SK-N-DZ (cell line): ENCODE measurements at places on chromosomes 5 and 9.

- DNase-seq: no peak
Measured at GRCh38 chr9:95584176-95584575, 67.4 kb upstream of the PTCH1 start.

DNA sequence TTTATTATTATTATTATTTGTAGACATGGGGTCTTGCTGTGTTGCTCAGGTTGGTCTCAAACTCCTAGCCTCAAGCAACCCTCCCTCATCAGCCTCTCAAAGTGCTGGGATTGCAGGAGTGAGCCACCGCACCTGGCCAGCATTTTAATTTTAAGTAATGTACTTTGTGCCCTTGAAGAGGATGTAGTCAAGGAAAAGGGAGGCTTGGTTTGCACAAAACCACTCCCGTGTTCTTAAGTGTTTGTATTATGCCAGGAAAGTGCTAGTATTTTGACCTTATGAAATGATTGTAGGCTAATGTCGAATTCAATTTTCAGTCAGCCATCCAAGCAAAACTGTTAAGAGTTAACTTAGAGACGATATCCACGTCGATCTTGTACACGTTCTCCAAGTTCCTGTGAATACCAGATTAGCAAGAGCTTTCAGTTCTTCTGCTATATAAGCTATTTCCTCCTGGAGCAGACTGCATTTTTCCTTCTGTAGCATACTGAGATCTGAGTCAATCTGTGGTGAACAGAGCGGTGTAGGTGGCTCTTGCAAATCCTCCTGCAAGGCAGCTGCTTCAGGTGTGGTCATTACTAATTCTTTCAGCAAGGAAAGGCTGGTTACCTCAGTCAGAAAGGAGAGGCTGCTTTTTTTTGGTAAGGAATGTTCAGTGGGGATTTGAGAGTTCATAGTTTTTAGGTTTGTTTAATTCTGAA, 23.7 kb downstream of the CCDC171 start:
- no peak for DNase-seq

DNA sequence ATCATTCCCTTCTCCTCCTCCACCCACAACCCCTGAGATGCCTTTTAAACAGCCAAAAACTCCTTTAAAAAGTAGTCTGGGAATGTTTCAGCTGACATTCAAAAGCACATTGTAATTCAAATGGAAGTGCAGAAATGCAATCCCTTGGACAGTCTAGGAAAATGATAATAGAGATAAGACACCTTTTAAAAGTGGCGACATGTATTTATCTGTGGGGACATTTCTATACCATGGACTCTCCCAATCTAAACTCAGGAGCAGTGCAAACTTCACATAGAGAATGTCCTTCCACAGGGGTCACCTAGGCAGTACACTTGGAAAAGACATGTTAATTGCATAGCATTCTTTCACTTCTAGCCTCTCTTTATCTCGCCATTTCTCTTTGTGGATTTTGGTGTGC, 33.0 kb downstream of the TRIM32 start:
- DNase-seq: no peak

DNA sequence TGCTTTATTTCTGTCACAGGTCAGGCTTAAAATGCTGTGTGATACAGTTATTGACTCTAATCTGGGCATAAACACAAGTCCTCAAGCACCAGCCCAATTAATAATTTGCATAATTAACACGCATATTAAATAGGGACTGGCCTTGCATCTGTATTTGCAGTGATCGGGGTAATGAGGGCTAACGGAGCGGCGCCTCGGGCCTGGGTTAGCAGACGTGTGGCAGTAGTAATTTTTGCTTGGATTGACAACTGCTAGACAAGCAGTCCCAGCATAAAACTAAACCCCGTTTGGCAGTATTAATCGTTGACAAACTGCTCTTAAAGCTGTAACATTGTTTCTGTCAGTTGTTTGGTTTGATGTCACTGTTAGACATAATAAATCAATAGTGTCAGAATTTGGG, 109.2 kb downstream of the PBX3 start:
- DNase-seq: no peak

DNA sequence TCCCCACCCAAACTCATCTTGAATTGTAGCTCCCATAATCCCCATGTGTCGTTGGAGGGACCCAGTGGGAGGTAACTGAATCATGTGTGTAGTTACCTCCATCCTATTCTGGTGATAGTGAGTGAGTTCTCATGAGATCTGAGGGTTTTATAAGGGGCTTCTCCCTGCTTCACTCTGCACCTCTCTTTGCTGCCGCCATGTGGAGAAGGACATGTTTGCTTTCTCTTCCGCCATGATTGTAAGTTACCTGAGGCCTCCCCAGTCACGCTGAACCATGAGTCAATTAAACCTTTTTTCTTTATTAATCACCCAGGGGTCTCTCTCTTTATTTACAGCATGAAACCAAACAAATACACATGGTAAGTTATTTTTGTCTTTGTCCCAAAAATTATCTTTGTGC, 726.1 kb downstream of the CDH18 start:
- DNase-seq: no peak

DNA sequence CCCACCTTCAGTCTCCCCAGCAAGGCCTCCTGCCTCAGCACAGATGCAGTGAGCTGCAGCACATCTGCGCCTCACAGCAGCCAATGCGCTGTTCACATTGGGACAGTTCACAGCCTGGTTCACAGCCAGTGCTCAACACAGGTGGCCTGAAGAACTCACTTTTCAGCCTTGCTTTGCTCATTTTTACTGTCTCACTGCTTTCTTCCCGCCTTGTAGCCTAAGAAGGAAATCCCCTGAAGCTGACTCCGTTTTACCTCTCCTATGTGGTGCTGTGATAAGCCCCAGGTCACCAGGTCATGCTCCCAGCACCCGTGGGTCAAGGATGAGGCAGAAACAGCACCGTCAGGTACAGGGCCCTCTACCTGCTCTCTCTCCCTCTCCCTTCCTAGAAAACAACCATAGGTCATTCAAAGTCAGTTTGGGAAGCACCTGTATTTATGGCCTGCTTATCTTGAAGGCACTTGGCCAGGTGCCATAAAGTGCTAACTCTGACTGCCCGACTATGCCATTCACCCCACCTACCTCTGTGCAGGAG, 1.1 kb downstream of the GCNT4 start:
- DNase-seq: no peak

GRCh38 chr5:122490718-122491117, 178.7 kb downstream of the SNCAIP start:
- no peak for DNase-seq

GRCh38 chr5:92548346-92548745, 1032.7 kb downstream of the NR2F1-AS1 start:
- no peak for DNase-seq

DNA sequence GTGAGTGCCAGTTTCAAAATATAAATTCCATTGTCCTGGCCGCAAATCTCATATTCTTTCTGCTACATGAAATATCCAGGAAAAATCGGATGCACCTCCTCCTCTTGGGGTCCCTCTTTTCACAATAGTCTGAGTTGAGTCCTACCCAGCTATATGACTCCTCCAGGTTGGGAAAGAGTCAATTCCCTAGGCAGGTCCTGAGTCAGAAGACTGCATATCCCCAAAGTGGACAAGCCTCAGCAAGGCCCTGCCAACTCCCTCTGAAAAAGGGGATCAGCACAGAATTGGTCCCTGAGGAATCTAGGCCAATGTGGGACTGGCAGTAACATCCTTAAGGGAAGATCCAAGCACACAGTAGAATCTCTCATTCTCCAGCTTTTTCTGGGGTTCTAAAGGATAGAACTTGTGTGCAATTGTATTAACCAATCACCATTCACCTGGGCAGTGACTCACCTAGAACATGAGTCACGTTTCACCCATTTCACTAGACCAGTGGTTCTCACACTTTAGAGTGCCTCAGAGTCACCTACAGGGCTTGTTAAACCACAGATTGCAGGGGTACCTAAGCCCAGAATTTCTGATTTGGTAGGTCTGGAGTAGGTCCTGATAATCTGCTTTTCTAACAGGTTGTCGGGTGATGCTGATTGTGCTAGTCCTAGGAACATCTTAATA, 44.7 kb upstream of the TMEM215 start:
- no peak for DNase-seq

DNA sequence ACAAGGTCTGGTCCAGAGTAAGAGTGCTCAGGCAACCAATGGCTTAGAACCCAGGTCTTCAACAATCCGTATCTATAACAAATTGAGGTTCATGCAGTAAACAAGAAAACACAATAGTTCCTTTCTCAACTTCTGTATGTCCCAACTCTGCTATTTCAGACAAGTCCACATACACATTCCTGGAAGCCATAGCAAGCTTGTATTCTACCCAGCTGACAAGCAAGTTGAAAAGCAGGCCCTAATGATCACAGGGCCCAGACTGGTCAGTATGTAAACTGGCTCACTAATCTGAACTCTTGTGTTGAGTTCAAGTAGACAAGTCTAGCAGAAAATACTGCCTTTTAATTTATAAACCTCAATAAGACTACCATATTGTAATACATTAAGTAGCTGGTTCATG, 26.9 kb downstream of the FNIP1 start:
- DNase-seq: no peak

GRCh38 chr9:19441730-19442129, 32.9 kb downstream of the ACER2 start:
- no peak for DNase-seq

DNA sequence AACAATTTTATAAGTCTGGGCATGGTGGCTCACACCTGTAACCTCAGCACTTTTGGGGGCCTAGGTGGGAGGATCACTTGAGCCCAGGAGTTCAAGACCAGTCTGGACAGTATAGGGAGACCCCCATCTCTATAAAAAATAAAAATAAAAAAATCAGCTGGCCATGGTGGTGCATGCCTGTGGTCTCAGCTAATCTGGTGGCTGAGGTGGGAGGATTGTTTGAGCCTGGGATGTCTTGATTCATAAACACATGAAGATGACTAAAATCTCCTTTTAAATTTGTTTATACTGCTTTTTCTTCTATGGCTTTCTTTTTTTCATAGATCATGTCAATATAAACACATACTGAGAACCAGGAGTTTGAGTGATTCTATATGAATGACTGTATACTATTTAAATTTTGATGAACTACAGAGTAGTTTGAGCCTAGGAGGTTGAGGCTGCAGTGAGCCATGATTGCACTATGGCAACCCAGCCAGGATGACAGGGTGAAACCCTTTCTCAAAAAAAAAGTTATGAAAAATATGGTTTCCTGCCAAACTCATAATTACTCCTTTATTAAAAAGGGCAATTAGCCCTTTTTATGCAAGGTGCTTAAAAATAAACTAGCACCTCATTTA, 14.2 kb downstream of the RIC1 start:
- DNase-seq: no peak

DNA sequence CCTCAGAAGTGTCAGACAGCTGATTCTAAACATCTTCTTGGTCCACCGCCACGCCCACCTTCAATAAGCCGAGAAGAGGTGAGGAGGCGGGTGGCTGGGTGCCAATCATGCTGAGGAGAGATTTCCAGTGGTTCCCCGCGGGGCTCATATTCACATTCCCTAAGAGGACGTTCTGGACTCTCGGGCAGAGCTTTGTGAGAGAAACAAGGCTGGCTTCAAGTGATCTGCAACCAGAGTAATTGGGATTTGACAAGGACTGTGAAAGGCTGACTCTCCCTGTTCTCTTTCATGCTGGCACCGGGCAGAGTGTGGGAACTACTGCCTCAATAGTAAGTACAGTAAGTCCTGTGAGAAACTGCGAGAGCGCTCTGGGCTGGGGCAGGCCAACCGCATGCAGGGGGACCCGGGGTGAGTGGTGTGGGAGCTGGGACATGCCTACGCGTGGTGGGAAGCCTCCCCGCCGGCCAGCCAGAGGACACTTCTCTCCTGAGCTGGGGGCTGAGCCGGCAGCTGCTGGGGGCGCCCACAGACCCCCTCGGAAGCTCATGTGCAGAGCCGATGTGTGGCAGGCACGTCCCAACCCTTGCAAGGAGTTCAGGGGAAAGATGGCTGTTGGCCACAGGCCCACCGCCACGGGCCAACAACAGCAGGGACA, 110.9 kb downstream of the LIFR start:
- no peak for DNase-seq

- DNase-seq: no peak
Measured at GRCh38 chr9:121598965-121599871, 52.2 kb upstream of the DAB2IP start.

DNA sequence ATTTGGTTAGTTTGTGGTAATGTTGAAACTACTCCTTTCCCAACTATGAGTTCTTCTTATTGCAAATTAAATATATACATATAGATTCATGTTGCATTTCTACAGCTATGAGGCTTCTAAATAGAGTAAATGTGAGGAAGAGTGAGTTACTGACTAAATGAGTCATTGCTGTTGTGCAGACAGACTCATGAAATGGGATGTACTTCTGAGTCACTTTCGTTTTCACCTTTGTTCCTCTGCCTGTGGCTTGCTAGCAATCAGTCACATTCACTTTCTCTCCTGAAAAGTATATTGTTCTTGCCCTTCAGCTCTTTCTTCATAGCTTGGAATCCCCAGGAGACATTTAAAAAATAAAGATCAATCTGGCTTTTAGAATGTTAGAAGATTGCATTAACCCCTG, 295.5 kb upstream of the SMC2 start:
- no peak for DNase-seq

DNA sequence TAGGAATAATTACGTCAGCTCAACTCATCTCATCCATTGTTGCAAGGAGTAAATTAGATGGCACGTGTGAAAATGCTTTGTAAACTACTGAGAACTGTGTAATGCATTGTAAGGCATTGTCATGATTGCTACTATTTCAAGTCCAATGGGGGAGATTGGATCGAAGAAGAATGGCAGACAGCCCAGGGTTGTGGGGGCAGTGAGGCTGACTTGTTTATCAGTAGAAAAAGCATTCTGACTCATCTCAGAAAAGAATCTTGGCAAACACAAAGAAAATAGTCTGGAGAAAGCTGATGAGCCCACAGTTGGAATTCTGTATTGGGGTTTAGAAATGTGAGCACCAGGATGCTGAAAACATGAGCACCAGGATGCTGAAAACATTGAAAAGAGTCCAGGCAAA, 28.0 kb upstream of the DAP start:
- no peak for DNase-seq

DNA sequence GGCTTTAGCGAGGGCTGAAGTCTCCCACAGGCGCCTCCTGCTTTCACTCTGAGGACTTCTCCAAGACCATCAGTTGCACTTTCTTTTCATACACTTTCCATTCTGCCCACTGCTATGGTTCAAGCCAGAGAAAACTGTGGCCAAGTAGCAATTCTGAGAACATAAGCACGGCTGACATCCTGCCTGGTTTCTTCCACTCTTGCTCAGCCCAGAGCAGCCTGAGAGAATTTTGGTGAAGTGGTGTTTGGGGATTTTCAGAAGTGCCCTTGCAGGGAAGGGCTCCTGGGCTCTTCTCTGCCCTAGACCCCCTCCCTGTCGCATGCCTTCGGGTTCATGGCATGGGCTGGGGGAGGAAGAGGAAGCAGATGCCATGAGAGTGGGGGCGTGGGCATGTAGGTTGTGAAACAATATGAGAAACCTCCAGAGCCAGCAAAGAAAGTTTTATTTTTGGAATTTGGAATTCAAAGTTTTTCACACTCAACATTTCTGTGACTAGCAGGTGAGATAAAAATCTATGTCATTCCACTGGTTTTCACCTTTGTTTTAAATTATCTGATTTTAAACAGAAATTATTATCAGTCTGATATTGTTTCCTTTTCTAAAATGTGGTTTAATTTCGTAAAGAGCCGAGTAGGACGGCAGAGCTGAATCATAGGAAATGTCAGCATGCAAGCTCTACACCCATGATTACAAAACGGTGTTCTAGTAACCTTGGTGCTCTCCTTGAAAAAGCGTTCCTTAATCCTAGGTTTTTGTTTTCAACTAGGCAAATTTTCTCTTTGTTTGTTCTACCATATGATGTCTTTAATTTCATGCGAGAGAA, 27.8 kb upstream of the TNFSF8 start:
- DNase-seq: no peak

- DNase-seq: no peak
Measured at GRCh38 chr9:94150890-94151650, 66.8 kb downstream of the PTPDC1 start.
